ENCODE measurements at places on chromosomes 4 and X.

DNA sequence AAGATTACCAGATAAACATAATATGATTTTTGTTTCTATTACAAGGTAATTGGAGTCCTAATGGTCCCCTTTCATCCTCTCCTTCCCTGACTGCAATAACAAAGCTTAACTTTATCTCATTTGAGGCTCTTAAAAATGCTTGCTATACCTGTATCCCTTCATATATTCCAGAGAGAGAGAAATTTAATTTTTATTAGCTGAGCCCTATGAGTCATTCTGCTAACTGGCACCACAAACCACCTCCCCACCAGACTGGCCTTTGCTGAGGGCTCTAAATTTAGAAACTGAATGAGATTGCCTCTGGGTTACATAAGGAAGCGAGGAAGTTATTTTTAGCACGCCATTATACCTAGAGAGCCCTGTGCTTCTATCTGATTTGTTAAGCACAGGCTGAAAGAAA lies 27.4 kb downstream of the CBLL2 start:
- DNase-seq, result peak; percentile 64

GRCh38 chr4:1958276-1959103 lies 50.3 kb downstream of the NELFA start:
- DNase-seq, result no peak

- DNase-seq, result no peak
Measured at GRCh38 chrX:7711167-7711566, 131.8 kb upstream of the VCX start.

- no peak for DNase-seq
Measured at GRCh38 chrX:148713981-148714380, 213.6 kb downstream of the AFF2 start.

DNA sequence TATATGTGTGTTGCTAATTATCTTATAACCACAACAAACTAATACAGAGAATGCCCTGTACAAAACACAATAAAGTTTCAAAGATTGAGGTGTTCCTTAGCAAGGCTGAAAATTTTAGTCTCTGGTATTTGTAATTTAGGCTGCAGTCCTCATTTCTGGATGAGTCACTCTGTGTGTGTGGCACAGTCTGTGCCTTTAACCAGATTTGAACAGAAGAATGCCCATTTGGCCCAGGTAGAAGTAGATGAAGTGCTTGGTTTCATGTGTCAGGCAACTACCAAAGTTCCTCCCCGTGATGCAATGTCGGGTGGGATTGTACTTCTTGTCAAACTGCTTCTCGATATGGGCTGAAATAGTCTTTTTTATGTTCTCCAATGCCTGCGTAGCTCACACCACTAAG lies 91.6 kb upstream of the H2AZ1 start:
- no peak for DNase-seq

DNA sequence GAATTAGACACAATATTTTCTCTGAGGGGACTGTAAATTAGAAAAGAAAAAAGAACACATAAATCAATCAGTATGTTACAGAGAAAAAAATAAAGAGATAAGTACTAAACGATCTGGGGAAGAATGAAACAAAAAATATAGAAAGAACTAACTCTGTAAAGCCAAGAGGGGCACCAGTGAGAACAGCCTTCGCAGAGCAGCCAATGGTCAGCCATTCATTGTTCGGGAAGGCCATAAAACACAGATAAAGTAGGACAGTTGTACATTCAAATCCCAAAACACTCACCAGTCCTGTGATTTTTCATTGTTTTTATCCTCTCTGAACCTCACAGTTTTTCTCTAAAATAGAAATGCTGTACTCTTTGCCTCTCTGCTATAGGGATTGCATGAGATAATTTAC lies 127.9 kb downstream of the NEK1 start:
- DNase-seq, result no peak

- no peak for DNase-seq
Measured at GRCh38 chr4:7524064-7524682, 89.4 kb upstream of the PSAPL1 start.

DNA sequence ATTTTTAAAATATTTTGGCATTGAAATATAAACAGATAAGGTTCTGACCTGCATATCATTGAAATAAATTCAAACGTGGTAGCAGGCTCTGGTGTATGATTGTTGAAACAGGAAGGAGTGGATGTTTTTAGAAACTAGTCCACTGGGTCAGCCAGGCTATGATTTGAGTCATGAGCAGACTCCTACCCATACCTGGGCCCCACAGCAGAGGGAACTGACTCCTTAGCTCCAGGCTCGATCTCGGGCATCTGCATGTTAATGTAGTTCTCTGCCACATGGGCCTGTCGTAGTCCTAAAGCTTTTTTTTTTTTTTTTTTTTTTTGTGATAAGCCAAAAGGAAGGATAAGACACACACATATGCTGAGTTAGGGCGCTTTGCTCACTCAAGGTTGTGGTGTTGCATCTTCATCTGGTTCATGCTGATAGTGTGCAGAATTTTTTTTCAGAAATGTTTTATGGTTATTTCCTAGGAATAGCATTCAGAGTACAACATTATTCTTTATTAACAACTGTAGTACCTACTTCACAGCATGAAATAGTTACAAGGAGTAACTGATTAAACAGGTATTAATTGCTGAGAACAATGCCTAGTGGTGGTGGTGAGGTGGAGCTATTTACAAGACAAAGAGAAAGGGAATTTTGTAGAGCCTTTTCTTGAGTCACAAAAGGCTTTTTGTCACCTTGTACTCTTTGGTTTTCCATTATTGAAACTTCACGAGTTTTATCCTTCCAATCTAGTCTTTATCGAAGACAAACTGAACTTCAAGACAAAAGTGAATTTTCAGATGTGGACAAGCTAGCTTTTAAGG lies 27.3 kb downstream of the OFD1 start:
- no peak for DNase-seq

DNA sequence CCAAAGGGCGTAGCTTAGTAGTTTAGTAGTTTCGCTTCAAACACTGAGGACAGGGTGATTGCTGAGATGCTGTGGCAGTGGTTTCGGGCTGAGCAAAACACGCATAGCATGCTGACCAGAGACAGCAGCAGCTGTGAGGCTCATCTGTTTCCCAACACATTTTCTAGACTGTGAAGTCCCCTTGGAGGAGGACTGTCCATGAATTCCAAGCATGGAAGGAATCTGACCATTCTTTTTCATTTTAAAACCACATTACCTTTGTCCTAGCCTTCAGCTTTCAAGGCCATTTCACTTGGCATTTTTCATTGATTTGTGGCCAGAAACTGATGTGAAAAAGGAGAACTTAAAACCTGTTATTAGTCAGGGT lies 240.9 kb downstream of the PALLD start:
- DNase-seq, result no peak

- DNase-seq, result peak; percentile 33
Measured at GRCh38 chr4:170420255-170420693, 330.5 kb upstream of the AADAT start.

- DNase-seq, result no peak
Measured at GRCh38 chr4:168502861-168503260, 6.0 kb downstream of the PALLD start.

DNA sequence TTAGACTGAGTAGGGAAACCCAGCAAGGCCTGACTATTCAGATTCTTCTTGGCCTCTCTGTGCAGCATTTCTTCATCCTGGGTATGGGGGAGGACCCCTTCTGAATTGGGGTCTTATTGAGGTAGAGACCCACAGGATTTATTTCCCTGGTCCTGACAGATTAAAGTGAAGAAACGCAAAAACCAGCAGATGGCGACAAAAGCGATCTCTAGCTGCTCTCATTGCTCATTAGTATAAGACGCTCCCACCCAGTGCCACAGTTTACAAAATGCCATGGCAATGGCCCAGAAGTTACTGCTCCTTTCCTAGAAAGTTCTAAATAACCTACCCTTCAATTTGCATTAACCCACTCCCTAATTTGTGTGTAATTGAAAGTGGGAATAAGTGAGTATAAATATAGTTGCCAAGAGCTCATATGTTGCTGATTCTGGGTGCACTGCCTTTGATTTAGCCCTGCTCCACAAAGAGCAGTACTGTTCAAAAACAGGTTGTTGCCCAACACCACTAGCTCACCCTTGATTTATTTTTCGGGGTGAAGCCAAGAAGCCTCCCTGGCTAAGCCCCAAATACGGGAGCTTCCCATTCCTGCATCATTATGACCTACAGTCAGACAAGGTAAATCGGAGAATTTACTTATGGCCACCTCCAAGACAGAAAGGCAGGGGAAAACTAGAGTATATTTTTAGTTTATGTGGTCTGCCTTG lies 3.7 kb upstream of the BEX4 start:
- peak; percentile 70 for DNase-seq

DNA sequence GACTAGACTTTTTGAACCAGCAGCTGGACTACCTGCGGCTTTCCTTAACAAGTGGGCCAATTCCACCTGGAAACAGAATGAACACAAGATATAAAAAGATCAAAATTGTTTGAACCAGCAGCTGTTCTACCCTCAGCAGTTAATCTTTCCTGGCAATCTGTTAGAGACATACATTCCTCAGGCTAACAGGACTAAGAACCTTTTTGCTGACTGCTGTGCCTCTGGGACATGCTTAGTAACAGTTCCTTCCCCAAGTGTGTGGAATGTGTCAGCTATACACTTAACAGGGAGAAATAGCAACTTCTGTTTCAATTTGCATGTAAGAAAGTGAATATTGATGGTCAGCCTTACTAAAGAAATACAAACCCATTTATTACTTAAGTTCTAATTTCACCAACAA lies 554.4 kb downstream of the ARAP2 start:
- no peak for DNase-seq

DNA sequence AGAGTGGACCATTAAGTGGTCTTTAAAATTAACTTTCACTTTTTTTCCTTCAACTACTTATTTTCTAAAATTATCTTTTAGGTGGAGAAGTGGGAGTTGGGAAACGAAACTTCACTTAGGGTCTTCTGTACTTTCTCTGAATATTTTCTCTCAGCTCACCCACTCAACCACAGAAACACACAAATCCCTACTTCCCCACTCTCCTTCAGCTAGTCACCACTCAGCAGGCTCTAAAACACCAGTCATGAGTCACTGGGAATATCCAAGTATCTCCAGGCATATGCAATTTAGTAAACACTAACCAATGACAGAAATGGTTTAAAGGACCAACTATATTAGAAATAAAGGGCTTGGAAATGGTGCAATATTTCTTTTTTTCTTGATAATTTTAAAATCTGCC lies 153.0 kb upstream of the RPS6KA6 start:
- no peak for DNase-seq

- no peak for DNase-seq
Measured at GRCh38 chrX:38273453-38273852, 52.8 kb upstream of the SRPX start.

DNA sequence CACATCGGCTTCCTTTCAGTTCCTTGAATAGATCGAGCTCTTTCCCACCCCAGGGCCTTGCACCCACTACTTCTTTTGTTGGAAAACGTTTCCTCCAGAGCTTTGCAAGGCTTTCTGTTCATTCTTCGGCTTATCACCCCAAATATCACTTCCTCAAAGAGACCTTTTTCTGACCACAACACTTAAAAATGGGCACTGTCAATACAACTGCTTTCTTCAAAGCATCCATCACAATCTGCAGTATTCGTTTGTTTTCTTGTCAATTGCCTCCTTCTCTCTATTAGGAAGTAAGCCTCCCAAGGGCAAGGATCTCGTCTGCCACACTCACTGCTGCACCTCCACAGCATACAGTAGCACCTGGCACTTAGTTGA lies 17.7 kb upstream of the CENPU start:
- DNase-seq, result no peak

- no peak for DNase-seq
Measured at GRCh38 chr4:85107553-85107952, 141.1 kb upstream of the WDFY3 start.

GRCh38 chr4:119284876-119285780 lies 36.8 kb downstream of the FABP2 start:
- no peak for DNase-seq

DNA sequence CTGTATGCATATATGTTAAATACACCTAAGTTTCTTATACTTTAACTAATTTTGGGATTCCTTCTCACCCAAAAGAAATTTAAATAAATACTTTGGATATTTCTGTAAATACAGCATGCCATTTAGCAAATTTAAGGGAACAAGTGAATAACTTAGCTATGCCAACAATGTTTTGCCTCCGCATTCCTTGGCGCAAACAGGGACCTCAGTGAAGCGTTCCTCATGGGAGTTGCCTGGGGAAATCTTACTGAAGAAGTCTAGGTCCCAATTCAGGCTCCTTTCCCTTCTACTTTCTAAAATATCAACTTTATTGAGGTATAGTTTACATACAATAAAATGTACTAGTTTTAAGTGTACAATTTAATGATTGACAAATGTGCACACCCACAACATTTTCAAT lies 25.0 kb downstream of the COL4A5 start:
- DNase-seq, result no peak

DNA sequence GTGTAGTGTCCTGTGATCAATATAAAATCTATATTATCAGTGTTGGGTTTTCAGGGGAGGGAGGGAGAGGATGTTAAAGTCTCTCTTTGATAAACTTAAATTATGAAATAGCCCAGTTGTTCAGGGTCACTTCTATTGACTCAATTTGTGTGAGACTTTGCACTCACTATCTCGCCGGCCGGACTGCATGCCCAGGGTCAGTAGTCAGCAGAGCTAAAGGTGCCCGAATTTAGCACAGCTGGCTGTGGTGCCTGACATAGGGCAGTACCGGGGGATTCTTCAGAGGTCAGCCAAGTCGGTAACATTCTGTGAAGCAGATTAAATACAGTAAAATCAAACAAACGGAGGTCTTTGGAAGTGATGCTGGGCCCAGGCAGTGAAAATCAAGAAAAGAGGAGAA lies 19.2 kb downstream of the GABRQ start:
- DNase-seq, result no peak

DNA sequence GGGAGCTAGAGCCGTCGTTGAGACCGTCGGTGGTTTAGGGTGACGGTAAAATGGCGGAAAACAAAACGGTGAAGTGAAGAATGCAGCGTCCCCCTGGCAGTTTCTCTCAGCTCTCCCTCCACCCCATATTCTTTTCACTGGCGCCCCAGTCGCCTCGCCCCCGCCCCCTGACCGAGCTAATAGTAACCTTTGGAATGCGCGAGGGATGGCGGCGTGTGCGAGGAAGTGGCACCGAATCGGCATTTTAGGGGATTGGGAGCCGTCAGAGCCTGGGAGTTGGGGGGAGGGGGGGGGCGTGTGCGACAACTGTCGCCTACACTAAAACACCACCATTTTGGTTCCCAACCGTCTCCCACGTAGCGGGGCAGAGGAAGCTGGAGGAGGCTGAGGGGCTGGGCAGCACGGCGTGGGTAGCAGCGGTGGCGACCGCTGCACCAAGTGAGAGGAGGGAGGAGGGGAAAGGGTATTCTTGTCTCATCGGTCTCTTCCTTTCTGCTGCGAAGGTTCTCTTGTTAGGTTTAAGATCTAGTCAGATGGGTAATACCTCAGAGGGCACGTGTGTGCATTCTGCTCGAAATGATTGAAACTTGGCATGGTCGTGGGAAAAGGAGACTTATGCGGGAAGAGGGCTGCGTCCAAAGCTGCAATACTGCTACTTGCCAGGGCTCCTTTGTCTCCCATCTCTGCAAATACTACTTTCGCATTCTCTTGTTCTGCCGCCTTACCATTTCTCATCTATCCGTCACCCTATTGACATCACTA lies 840 bp downstream of the ZNF711 start:
- DNase-seq, result peak; percentile 59

DNA sequence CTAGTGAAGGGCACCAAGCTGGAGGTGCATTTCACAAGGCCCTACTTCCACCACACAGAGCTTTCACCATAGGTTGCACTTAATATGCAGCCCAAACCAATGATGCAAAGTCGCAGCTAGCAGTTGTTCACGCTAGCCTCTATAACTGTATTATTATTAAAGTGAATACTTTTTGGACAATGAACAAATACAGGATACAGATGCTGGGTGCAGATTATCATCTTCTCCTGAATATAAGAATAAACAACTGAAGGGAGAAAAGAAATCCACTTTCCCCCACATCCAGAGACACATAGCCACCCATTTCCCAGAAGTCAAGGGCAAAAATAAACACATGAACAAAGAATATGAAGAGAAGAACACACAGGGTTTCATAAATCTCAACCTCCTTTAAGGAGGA lies 107.2 kb downstream of the PRDM5 start:
- DNase-seq, result no peak

All from NCI-H2081 (cell line).